CD4-positive, alpha-beta T cell treated with Interleukin-4 for 4 hours (primary cell): ENCODE measurements at places on chromosomes 5 and 9.
A peak's percentile ranks its signal among the peaks of the same experiment; 100 is the strongest.

GRCh38 chr5:181189363-181189961 is 15.5 kb downstream of the TRIM7 start:
- peak; percentile 82 for DNase-seq

GRCh38 chr9:78064075-78064474 is 32.5 kb upstream of the GNAQ start:
- no peak for DNase-seq

DNA sequence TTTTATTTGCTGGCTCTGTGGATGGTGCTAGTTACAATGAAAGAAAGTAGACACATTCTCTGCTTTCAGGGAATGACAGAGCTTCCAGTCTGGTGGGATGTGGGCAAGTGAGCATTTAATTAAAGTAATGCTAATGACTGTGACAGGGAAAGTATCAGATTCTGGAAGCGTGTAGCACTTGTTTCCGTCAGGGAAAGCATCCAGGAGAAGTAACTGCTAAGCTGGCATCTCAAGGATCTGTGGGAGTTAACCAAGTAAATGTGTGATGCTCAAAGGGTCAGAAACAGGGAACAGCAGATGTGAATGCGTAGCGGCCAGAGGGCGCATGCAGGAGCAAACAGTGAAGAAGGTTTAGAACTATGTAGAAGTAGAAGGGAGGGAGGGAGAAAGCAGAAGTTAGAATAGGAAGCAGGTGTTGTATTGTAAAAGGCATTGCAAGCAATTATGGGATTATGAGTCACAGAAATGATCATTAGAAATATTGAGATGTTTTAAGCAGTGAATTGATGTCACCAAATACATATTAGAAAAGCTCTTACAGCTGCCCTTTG is 12.2 kb downstream of the KLHL9 start:
- no peak for DNase-seq

DNA sequence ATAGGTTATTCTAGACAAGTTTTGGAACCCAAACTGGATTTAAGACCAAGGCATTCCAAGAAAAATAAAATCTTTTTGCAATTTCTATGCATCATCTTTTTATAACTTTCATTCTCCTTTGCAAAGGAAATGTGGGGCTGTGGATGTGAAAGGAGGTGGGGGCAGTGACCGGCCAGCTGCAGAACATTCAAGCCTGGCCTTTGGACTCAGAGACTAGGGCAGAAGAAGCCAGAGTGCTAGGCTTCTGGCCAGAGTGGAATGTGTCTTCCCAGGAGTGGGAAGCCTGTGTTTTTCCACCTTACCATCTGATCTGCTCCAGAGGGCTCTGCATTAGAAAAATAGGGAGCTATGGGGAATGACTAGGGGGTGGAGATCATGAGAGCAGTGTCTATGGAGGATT is 148.5 kb downstream of the C9orf152 start:
- DNase-seq, result no peak

- no peak for DNase-seq
Measured at GRCh38 chr9:133869674-133870405, 122.3 kb downstream of the VAV2 start.

- no peak for DNase-seq
Measured at GRCh38 chr5:93677359-93677891, 64.0 kb downstream of the POU5F2 start.

- DNase-seq, result no peak
Measured at GRCh38 chr9:117494401-117495090, 79.7 kb upstream of the ASTN2 start.

GRCh38 chr9:101481261-101481660 is 45.7 kb upstream of the ALDOB start:
- no peak for DNase-seq

- no peak for DNase-seq
Measured at GRCh38 chr9:88949425-88949824, 41.8 kb upstream of the S1PR3 start.

GRCh38 chr5:109826-110225 is 17.9 kb downstream of the PLEKHG4B start:
- no peak for DNase-seq

GRCh38 chr5:81980598-81981260 is 8.9 kb downstream of the ATG10 start:
- DNase-seq, result no peak

DNA sequence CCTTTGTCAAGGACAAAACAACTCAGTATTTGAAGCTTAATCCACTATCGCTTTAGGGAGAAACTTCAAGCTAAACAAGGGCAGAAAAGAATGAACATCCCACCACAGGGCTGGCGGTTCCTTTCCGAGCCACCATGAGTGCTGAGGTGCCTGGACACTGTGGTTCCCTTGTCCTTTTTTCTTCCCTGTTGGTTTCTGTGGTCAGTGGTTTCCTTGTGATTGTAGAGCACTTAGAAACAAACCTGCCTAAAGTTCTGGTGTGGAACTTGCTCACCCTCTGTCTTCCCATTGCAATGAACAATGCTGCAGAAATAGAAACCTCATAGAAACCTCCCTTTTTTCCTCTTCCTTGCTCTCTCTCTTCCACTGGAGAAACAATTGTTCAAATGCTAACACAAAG is 79.3 kb upstream of the TBC1D2 start:
- no peak for DNase-seq

GRCh38 chr9:127878001-127878651 is 651 bp upstream of the AK1 start:
- DNase-seq, result no peak

- no peak for DNase-seq
Measured at GRCh38 chr5:92861531-92862285, 719.3 kb downstream of the NR2F1-AS1 start.

GRCh38 chr9:83379045-83379444 is 159.2 kb downstream of the FRMD3 start:
- no peak for DNase-seq

- DNase-seq, result no peak
Measured at GRCh38 chr9:80698725-80699410, 990.5 kb downstream of the TLE1 start.

GRCh38 chr9:130297371-130297770 is 31.8 kb downstream of the HMCN2 start:
- DNase-seq, result no peak

DNA sequence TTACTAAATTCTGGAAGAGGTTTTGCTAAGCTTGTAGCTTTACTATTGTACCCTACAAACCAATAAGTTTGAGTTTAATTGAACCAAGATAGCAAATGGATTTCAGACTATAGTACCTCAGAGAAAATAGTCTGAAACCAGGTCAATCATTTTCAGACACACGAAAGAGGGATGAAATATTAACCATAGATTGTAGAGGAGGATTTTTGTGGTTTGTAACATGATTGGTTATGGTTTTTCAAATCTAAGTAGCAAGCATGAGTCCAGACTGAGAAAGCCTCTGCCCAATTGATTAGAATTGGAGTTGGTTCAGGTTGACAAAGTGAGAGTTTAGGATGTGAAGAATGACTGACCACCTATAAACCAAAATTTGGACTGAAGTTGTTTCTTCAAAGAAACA is 562.7 kb upstream of the DMAC1 start:
- DNase-seq, result no peak

DNA sequence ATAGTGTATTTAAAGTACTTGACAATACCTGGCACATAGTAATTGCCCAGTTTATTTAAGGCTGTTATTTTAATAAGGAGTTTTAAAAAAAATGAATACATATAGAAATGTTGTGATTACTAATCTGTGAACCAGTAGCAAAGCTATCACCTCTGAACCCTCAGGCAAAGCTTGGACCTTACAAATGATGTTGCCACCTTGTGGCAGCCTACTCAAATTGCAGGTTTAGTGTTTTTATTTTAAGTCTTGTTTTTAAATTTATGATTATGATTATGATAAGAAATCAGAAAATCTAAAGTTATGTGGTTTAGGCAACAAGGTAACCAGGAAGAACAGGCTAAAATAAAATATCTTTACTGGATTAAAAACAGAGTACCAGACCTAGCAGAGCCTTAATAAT is 35.8 kb downstream of the PPARGC1B start:
- no peak for DNase-seq

GRCh38 chr5:56757077-56757476 is 58.3 kb upstream of the MAP3K1 start:
- DNase-seq, result no peak

- no peak for DNase-seq
Measured at GRCh38 chr5:114118511-114118910, 243.4 kb upstream of the KCNN2 start.

DNA sequence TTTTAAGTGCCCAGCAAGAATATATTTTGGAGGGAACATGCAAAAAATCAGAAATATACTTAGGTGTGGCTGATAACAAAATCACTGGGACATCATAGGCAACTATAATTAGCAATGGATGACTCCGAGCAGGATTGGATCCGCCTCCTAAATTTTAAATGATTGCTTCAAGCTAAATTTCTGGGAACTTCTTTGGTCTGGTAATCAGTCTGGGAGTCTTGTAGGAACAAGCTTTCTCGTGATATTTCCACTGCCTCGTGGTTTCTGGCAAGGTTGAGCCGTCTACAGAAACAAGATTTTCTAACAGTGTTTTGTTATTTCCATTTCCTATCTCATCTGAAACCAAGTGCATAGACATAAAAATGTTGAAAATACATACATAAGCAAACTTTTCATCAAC is 232.6 kb downstream of the BNC2 start:
- DNase-seq, result no peak

- no peak for DNase-seq
Measured at GRCh38 chr5:123429993-123430392, 6.8 kb upstream of the CEP120 start.

DNA sequence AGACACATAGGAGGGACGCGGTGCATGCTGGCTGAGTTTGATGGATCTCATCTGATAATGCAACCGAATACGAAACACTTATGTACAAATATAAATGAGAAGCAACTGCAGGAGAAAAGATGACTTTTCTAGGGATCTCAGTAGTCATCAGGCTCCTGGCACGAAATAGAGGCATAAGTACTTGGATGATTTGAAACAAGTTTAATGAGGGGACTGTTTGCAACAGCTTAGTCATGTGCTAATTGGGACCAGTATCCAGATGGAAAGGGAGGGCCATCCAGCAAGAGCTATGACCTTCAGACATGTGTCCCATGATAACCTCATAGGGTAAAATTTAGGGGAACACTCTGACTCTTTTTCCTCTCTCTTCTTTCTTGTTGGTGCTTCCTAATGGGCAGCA is 123.0 kb downstream of the EGFLAM start:
- no peak for DNase-seq

GRCh38 chr9:132857616-132858342 is 20.3 kb downstream of the AK8 start:
- no peak for DNase-seq

DNA sequence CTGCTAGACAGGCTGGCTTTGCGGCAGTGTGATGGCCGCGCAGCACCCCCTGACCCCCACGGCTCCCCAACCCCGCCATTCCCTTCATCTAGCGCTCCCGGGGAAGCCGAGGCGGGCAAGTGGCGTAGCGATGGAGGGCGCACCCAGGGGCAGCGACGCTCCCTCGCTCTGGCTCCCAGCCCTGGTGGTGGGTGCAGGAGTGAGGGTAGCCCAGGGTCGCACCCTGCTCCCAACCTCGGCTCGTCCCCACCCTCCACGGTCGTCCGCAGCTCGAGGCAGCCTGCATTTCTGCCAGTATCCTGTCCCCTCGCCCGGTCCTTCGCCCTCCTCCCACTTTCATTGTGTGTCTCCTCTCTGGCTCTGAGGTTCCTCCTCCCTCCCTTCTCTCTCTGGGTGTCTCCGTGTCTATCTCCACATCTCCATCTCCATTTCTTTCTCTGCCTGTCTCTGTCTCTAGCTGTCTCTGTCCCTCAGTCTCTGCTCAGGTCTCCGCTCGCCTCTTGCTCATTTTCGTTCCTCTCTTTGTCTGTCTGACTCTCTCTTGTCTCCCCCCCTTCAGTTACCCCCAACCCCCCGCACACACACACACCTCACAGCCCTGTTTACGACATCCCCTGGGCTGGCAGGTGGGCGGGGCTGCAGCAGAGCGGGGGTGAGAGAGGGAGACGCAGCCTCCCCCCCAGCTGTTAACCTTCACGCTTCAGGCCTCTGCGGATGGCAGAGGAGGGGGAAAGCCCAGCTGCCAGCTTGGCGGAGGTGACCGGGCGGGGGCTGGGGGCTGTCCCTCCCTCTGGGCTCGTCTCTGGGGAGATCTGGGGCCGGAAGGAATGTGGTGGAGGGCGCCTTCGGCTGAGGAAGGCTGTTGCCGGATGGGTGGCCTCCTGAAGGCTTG is 48.7 kb upstream of the PSD2 start:
- peak; percentile 70 for DNase-seq

- no peak for DNase-seq
Measured at GRCh38 chr9:135385793-135386192, 93.8 kb upstream of the PPP1R26 start.

GRCh38 chr5:138078006-138078643 is 5.7 kb upstream of the WNT8A start:
- DNase-seq, result no peak

GRCh38 chr5:92017776-92018175 is 634.7 kb upstream of the ARRDC3 start:
- DNase-seq, result no peak
